ENCODE measurements at places on chromosomes 7 and 10.

GRCh38 chr7:13198036-13198435, 510.6 kb downstream of the ARL4A start:
- DNase-seq: no peak

- no peak for DNase-seq
Observed at GRCh38 chr7:99255463-99255862, 17.2 kb upstream of the MYH16 start.

DNA sequence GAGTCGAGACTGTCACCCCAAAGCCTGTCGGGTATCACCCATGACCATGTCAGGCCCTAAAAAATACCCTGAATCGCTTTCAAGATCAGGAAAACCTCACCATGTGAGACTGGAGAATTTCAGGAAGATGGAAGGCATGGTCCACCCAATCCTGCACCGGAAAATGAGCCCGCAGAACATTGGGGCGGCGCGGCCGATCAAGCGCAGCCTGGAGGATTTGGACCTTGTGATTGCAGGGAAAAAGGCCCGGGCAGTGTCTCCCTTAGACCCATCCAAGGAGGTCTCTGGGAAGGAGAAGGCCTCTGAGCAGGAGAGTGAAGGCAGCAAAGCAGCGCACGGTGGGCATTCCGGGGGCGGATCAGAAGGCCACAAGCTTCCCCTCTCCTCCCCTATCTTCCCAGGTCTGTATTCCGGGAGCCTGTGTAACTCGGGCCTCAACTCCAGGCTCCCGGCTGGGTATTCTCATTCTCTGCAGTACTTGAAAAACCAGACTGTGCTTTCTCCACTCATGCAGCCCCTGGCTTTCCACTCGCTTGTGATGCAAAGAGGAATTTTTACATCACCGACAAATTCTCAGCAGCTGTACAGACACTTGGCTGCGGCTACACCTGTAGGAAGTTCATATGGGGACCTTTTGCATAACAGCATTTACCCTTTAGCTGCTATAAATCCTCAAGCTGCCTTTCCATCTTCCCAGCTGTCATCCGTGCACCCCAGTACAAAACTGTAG, 176.2 kb downstream of the RTKN2 start:
- no peak for DNase-seq

DNA sequence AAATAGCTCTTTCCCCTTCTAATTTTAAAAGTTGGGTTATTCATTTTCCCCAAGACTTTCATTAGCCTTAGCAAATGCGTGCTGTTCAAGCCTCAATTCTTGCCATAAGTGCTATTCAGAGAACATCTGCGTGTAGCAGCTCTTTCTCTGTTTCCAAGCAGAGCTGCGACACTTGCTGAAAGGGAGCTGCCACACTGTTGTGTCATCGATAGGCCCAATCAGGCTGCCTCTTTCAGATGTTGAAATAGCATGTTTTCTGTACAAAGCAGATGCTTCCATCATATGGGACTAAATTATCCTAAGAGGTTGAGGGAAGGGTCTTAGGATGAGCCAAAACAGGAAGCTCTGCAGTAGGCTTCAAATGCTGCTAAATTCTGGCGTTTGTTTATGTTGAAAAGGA, 220.9 kb upstream of the CDC14C start:
- DNase-seq: no peak

- DNase-seq: no peak
Observed at GRCh38 chr10:95408148-95408960, 117.6 kb upstream of the PDLIM1 start.

DNA sequence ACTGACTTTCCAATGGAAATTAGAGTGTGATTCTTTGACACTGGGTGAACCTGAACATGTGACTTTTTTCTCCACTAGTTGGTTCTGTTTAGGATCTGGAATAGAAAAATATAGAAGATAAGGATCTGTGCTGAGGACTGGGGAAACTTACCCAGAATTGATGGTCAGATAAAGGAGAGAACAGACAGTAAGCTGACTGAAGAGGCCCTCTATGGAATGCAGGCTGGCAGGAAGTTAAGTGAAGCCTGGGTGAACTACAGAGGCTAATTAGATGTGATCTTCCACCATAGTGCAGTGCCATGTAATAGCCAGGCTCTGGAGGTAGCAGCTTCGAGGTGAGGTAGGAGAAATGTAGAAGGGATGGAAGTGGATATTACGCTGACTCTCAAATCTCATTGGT, 455.3 kb downstream of the PLXDC2 start:
- no peak for DNase-seq

DNA sequence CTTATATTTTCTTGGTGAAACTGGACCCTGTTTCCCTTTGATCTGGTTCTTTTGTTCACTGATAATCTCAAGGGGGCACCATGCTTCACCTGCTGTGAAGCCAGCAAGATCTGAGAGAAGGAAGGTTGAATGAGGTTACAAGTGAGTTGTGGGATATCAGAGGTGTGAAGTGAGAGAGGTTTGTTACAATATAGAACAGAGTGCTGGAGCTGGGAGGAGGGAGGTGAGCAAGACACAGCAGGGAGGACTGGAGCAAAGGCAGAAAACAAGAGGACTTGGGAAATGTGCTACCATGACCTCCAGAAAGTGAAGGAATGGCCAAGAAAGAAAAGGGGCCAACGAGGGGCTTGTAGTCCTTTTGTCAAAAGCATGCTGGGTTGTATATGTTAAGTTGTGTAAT, 156.6 kb downstream of the LRMDA start:
- DNase-seq: no peak

DNA sequence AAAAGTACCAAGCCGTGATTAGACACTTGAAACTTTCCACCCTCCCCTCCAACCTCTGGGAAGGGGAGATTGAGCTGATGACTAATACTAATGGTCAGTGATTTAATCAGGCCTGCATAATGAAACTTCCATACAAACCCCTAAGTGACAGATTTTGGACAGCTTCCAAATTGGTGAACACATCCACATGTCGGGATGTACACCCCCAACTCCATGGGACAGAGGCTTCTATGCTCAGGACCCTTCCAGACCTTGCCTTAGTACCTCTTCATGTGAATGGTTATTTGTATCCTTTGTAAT, 4.8 kb downstream of the NUB1 start:
- DNase-seq: no peak

DNA sequence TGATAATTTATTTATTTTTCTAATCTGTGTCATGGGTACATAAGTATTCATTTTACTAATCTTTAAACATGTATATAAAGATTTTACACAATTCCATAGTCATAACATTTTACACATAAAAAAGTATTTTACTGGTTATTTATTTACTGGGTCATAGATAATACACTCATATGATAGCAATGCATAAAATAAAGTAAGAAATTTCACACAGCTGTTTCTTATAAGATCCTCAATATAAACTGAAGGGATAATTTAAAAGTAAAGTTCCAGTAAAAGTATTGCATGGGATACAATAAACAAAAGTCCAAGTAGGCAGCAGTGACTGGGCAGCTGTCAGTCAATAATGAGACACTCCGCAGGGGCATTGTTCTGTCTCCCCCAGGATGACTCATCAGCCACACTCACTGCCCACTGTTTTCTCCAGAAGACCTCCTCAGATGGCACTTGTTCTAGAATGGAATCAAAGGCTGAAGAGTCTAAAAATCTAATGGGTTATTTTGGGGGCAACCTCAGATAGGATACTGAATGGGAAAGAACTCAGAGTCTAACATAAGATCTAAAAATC, 32.7 kb downstream of the DPY19L1 start:
- DNase-seq: no peak

- DNase-seq: no peak
Observed at GRCh38 chr10:92382631-92383030, 91.7 kb downstream of the MARCHF5 start.

- DNase-seq: no peak
Observed at GRCh38 chr7:159007364-159007995, 137.2 kb downstream of the VIPR2 start.

DNA sequence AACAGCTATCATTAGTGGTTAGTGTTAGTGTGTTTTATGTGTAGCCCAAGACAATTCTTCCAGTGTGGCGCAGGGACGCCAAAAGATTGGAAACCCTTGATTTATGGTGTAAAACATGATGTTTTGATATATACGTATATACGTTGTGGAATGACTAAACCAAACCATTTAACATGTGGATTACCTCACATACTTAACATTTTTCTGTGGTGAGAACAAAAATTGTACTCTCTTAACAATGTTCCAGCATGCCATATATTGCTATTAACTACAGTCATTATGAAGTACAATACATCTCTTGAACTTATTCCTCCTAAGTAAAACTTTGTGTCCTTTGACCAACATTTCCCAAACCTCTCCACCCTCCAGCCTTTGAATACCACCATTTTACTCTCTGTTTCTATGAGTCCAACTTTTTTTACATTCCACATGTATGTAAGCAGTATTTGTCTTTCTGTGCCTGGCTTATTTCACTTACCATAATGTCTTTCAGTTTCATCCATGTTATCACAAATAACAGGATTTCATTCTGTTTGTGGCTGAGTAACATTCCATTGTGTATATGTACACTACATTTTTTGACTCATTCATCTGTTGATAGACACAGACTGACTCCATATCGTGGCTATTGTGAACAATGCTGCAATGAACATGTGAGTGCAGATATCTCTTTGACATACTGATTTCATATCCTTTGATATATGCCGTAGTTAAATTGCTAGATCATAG, 42.2 kb upstream of the MAGI2 start:
- DNase-seq: no peak

GRCh38 chr10:132605390-132605789, 67.8 kb downstream of the INPP5A start:
- no peak for DNase-seq

DNA sequence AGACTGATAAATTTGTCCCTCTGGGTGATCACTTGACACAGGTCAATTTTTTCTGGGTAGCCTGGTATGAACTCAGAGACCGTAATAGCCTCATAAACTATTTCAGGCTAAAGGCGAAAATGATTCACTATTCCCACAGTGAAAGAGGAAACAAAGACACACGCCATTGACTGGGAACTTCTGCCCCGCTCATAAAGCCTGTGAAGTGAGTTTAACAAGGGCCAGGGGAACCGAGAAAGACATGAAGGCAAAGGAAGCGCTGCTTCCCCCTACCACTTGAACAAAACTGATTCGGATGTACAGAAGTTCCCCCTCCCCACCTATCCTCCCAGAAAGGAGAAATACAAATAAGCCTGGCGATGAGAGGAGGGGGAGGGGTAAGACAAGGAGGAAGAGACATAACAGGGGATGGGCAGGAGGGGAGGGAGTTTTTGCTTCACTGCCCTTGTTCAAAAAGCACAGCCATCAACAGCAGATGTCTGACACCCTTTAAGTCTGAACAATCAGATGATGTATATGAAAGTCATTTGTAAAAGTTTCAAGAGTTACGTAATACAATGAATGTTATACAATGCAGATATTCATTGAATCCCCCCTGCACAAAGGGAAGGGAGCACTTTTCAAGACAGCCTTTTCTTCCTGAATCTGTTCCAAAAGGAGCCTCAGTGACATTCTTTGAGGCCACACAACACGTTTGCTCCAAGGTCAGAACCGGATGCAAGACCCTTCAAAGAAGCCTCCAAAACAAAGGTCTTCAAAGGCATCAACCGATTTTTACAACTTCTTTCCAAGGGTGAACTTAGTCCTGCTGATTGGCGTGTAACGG, 734 bp downstream of the ABCB4 start:
- DNase-seq: no peak

- DNase-seq: no peak
Observed at GRCh38 chr7:1027242-1028043, 16.9 kb upstream of the GPR146 start.

GRCh38 chr7:47652591-47652990, 70.7 kb upstream of the TNS3 start:
- DNase-seq: no peak

DNA sequence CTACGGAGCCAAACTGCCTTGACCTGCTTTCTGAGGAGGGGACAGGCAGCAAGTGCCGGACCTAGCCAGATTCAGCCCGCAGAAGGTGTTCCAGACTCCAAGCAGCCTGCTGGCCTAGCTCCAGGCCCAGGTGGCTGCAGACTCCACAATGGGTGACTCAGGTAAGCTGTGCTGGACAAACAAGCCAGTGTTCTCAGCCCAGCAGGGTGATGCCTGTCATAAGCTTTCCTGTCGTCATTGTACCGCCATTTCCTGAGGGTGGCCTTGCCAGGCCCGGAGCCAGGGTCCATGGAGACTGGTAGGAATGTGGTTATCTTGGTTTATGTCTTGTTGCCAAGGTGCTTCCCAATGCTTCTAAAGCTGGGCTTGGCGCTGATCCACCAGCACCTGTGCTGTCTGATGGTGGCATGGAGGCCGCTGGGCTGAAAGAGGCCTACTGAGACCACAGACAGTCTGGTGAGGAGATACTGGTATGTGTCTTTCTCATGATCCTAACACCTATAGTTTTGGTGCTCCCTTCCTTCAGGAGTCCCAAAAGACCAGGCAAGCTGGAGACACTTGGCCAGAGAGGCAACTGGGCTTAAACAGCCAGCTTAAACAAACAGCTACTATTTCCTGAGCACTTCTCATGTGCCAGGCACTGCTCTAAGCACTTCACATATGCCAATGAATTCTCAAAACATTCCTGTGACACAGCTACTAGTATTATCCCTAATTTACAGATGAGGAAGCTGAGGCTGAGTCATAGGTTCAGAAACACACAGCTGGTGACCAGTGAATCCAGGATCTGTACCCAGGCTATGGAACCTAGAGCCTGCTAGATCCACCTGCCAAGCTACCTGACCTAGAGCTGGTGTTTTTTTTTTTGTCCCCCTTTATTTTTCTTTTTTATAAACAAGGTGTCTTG, 42.0 kb downstream of the ZC3HC1 start:
- DNase-seq: no peak

DNA sequence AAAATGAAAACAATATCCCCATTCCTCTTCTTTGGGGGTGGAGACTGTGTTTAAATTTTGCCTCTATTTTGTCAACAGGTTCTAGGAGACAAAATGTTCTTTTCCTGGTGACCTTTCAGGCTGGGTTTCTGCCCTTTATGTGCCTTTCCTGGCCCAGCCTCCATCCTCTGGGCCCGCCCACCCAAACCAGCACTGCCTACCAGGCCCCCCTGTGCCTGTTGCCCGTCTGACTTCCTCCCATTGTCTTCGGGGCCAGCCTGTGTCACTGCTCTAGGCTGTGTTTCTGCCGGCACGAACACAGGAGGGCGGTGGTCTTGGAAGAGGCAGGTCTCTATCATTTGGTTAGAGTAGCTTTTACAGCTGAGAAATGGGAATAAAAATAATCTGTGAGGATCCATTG, 13.9 kb downstream of the TSPAN14 start:
- no peak for DNase-seq

DNA sequence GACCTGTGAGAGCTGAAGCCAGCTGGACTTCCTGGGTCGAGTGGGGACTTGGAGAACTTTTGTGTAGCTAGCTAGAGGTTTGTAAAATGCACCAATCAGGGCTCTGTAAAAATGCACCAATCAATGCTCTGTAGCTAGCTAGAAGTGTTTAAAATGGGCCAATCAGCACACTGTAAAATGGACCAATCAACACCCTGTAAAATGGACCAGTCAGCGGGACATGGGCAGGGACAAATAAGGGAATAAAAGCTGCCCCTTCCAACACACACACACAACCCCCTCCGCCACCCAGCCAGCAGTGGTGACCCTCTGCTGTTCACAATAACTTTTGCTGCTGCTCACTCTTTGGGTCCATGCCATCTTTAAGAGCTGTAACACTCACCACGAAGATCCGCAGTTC, 7.1 kb downstream of the ZNF511 start:
- no peak for DNase-seq

- no peak for DNase-seq
Observed at GRCh38 chr7:23474829-23475575, 4.7 kb upstream of the IGF2BP3 start.

- no peak for DNase-seq
Observed at GRCh38 chr7:74708569-74709275, 51.2 kb downstream of the GTF2I start.

Data from NCI-H2171 treated with DMSO at 0.1 percent for 48 hours (cell line).